Colonic mucosa (tissue), 4 donors: ENCODE measurements at places on chromosomes 6 and 20. TPM values are rescaled to one million over a fixed set of nuclear protein-coding genes. Genes with fewer than 3 reads are reported as not detected.

- DNase-seq = peak; percentile 83
Measured at GRCh38 chr6:26322645-26323482, 42.1 kb upstream of the BTN3A2 start.

GRCh38 chr6:109050447-109051102 is 44.1 kb downstream of the SESN1 start:
- DNase-seq = no peak

DNA sequence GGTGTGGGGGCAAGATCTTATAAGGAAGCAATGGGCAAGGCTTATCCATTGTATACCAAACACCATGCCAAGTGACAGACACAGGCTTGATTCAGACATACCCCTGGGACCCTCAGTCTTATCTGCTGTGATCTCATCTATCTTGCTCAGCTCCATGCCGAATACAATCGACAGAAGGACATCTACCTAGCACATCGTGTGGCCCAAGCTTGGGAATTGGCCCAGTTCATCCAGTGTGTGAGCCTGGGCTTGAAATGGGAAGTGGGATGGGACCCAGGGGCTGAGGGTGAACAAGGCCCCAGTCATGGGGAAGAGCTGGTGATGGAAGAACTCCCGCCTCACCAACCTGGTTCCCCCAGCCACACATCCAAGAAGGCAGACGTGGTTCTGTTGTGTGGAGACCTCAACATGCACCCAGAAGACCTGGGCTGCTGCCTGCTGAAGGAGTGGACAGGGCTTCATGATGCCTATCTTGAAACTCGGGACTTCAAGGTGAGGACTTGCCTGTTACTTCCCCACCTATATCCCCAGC is 1.9 kb downstream of the SMPD2 start:
- DNase-seq = no peak

DNA sequence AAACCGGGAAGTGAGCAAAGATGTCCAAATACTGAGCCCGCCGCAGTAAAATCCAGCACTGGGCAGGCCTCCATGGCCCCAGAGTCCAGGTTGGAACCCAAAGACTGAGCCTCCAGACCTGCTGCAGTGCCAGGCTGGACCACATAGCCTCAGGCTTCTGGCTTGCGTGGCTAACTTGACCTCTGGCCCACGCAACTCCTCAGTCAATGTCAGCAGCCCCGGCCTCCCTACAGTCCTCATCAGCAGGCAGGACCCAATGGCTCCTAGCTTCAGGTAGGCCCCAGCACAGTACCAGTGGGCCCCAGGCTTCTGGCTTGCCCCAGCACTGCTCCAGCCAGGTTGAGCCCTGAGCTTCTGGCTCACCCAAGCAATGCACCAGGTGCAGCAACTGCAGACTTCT is 245.1 kb upstream of the AFDN start:
- DNase-seq = peak; percentile 7

- DNase-seq = no peak
Measured at GRCh38 chr6:149319422-149319821, 1.9 kb downstream of the TAB2 start.

GRCh38 chr6:89678531-89678930 is 40.0 kb upstream of the LYRM2 start:
- no peak for DNase-seq

DNA sequence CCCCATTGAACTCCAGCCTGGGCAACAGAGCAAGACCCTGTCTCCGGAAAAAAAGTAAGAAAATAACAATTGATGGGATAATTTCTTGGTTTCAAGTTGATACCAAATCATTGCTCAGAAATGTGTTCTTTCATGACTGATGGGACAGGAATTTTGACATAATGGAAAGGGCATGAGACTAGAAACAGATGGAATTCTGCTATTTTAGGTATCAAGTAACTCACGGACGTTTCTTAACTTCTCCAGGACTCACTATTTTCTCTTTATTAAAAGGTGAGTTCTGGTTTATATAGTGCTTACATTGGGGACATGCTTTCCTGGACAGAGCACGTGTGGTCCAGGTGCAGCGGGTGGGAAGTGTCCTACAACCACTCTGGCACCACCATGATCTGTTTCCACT is 6.0 kb upstream of the DSP start:
- DNase-seq = no peak

DNA sequence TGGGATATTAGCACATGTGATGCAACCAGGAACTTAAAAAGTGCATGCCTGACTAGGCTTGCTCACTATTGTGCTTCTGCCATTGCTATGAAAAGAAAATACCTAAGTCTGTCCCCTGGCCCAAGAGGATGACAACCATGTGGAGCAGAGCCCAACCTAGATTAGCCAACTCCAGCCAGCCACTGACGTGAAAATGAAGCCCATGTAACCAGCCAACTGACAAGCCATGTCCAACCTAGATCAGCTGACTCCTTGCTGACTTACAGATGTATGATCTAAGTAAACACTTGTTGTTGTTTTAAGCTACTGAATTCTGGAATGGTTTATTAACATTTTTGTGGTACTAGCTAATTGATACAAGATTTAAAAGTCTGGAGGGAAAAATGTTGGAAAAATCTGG is 47.5 kb downstream of the PIGU start:
- DNase-seq = no peak

DNA sequence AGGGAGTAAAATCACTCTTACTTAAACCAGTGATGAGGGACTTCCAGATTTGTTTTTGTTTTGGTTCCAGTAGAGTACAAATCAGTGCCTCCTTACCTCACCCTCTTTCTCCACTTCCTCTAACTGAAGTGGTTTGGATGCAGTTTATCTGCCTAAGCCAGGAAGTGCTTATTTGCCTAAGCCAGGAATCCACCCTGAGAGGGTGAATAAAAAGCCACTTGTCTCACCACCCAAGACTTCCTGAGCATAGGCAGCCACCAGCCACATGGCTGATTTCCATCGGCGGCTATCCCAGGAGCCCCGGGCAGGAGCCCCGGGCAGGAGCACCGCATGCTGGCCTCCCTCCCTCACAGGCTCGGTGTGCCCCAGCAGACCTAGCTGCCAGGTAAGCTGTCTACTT is 12.0 kb downstream of the LRP11 start:
- DNase-seq = no peak

DNA sequence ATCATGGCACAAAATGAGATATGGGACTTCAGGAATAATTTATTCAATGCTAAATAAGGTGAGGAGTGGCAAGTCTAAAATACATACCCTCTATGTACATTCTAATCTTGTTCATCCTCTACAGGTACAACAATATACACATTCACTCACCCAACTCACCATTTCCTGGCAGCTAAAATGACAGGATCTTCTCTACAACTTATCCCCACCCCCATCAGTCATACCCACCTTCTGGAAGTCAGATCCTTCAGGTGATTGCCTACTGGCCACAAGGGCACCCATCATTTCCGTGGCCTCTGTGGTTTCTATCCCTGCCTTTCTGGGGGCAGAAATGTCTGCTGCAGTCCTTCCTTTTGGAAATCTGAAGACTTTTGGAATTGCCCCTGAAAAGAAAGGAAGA is 22.8 kb upstream of the CRIP3 start:
- no peak for DNase-seq

GRCh38 chr6:133972388-133972787 is 19.4 kb downstream of the TBPL1 start:
- DNase-seq = no peak

GRCh38 chr20:19207541-19207940 is 4.9 kb upstream of the SLC24A3 start:
- DNase-seq = no peak

GRCh38 chr6:31096656-31097055 is 15.7 kb downstream of the C6orf15 start:
- no peak for DNase-seq

- DNase-seq = no peak
Measured at GRCh38 chr20:6295867-6296256, 173.0 kb upstream of the FERMT1 start.

DNA sequence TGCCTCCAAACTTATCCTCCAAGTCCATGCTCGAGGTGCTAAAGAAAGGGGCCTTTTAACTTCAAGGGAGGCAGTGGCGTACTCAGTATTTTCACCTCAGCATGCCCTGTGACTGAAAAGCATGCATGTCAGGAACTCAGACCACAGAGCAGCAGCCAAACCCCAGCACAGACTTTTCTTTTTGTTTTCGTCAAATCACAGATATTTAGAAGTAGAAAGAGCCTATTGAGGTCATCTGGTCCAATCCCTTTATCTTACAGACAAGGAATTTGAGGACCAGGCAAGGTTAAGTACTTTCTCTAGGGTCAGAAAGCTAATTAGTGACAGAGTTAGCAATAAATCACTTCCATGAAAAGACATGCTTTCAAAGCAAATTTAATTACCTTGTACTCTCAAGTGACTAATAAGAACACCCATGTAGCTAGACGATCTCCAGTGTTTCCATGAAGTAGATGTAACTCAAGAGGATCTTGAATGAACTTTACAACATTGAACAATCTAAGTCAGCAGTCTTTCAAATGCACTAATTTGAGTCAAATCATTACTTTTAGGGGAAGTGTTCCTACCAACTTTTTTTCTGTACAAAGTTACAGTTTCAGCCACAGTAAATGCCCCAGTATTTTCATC is 35.9 kb downstream of the MOXD1 start:
- DNase-seq = no peak

DNA sequence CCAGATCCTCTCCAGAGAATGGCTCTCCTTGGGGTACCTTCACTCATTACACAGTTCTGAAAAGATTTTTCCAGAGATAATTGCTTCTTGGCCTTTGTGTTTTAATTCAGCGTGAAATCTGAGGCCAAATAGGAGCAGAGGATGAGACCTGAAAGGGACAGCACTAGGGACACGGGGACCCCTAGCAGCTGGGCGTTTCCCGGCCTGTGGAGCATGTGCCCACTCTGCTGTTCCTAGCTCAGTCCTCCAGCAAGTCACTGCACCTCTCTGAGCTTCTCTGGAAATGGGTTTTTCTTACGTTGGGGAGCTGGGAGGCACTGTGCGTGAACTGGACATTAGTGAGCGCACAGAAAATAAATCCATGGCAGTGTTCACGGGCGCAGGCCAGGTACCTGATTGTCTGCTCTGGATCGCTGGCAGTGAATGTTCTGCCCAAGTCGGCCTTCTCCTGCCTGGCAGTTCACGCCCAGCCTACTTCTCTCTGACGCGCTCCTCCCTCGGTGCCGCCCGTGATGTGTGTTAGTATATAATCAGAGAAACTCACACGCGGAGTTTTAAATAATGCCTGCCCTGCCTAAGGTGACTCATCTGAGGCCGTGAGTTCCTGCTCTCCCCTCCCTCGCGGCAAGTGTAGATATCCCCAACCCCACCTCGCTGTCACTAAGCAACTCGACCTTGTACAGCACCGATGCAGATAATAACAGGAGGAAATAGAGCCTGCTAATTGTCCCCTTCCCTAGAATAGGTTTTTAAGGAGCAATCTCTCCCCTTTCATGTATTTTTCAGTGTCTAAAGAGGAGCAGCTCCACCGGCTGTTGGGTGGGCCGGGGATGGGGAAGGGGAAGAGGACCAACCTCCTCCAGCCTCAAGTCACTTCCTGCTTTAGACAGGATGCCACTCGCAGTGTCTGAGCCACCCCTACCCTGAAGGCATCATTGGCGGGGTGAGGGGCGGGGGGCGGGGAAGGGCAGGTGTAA is 2.7 kb upstream of the TUBB2A start:
- peak; percentile 88 for DNase-seq

- no peak for DNase-seq
Measured at GRCh38 chr6:162817196-162817595, 89.4 kb downstream of the PACRG start.

DNA sequence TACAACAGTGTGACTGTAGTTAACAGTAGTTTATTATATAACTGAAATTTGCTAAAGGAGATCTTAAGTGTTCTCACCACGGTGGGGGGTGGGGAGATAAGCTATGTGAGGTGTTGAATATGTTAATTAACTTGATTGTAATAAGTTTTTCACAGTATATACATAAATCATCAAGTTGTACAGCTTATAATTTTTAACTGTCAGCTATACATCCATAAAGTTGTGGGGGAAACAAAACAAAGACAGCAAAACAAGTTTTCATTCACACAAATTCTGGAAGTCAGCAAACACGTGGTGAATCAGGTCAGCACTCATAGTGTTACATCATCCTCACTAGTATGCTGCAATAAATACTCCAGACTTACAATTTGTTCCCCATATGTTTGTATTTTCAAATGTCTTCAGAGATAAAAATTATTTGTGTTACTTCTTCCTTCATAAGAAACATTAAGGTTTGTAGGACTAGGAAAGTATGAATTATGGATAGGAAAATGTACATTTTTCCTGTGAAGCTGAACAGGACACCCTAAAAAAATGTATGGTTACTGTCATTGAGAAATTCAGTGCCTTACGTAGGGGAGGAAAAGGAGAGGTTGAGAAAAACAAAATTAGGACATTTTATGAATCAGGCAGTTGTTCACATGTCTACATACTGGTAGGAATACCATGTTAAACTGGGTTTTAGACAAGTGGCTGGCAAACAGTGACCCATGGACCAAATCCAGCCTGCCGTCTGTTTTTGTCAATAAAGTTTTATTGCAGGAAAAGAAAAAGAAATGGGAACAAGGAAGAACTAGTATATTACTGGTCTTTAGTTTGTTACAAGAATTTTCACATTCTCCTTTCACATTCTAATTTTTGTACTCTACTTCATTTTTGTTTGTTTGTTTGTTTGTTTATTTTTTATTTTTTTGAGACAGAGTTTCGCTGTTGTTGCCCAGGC is 6.0 kb downstream of the SUMO4 start:
- no peak for DNase-seq

DNA sequence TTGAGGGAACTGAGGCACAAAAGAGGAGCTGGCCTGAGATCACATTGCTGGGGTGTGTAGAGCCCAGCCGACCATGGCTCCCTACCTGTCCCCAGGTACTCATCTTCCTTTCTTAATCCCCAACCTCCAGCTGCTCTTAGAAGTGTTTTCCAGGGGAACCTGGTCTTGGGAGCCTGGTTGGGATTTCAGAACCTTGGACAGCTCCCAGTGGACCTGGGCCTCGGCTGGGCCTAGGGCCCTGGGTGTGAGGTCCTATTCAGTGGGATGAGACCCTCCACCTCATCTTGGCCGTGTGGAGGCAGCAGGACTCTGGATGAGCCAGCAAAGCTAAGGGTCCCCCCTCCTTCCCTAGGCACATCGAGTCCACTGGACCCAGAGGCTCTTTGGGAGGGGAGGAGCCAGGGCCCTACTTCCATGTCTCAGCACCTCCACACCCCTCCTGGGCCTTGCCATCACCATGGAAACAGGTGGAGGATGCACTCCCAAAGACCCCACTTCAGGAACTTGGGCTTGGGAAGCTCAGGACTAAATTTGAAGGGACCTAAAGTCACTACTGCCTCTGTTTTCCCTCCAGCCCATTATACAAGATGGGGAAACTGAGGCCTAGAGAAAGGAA is 38.5 kb downstream of the DLGAP4 start:
- peak; percentile 32 for DNase-seq

GRCh38 chr6:116412270-116412669 is 41.5 kb downstream of the DSE start:
- no peak for DNase-seq

The PDE10A gene
- total RNA-seq = 3.4 TPM

The ARMC2 gene
- total RNA-seq = 1.9 TPM

The SRXN1 gene
- total RNA-seq = 20.8 TPM

The CLIC5 gene
- 74.9 TPM for total RNA-seq

The ALDH8A1 gene
- 0.64 TPM for total RNA-seq

The SRSF12 gene
- 0.35 TPM for total RNA-seq

The LPIN3 gene
- 65.3 TPM for total RNA-seq

The COL9A3 gene
- 2.7 TPM for total RNA-seq

The BACH2 gene
- total RNA-seq = 0.52 TPM

The C6orf163 gene
- total RNA-seq = 1.1 TPM
